ENCODE measurements at places on chromosomes 4 and X. TPM values are rescaled to one million over a fixed set of nuclear protein-coding genes. Genes with fewer than 3 reads are reported as not detected.

The OTUD4 gene
- 27.1 TPM for total RNA-seq

The TMPRSS11B gene
- total RNA-seq, result not detected

The HS3ST1 gene
- under 0.01 TPM for total RNA-seq

The MAGEA11 gene
- not detected for total RNA-seq

The PAGE1 gene
- not detected for total RNA-seq

The LRP2BP gene
- 0.61 TPM for total RNA-seq

The SRPX gene
- total RNA-seq, result 66.0 TPM

The RAB41 gene
- total RNA-seq, result not detected

The PAK3 gene
- total RNA-seq, result under 0.01 TPM

The ERAS gene
- not detected for total RNA-seq

The NMU gene
- total RNA-seq, result not detected

The C4orf51 gene
- not detected for total RNA-seq

The BMP3 gene
- not detected for total RNA-seq

The USP27X gene
- 1.8 TPM for total RNA-seq

The RPS6KA6 gene
- total RNA-seq, result 1.3 TPM

The UGT2B15 gene
- not detected for total RNA-seq

The NXF2 gene
- total RNA-seq, result not detected

The KLKB1 gene
- not detected for total RNA-seq

The ABCG2 gene
- total RNA-seq, result 4.9 TPM

The ARL13A gene
- total RNA-seq, result not detected

The GPR119 gene
- not detected for total RNA-seq

The ADRA2C gene
- not detected for total RNA-seq

The WWC2 gene
- 19.5 TPM for total RNA-seq

The CTAG1A gene
- total RNA-seq, result not detected

The MXRA5 gene
- total RNA-seq, result 0.46 TPM

The NWD2 gene
- total RNA-seq, result not detected

The PNMA6F gene
- total RNA-seq, result not detected

The LEF1 gene
- not detected for total RNA-seq

The SPANXN3 gene
- total RNA-seq, result not detected

The TCEAL9 gene
- 191 TPM for total RNA-seq

The NLRP2B gene
- under 0.01 TPM for total RNA-seq

The SPIN2A gene
- total RNA-seq, result not detected

The CXorf51B gene
- not detected for total RNA-seq

The GLA gene
- 41.0 TPM for total RNA-seq

The SULT1B1 gene
- 59.4 TPM for total RNA-seq

The ZNF41 gene
- 3.6 TPM for total RNA-seq

The ARHGAP36 gene
- not detected for total RNA-seq

The GUCY1A1 gene
- 20.1 TPM for total RNA-seq

The ADH1A gene
- total RNA-seq, result not detected

The ERVMER34-1 gene
- total RNA-seq, result under 0.01 TPM

The RADX gene
- under 0.01 TPM for total RNA-seq

The PGRMC2 gene
- 19.0 TPM for total RNA-seq

The AFM gene
- not detected for total RNA-seq

The RASGEF1B gene
- not detected for total RNA-seq

The GAGE2A gene
- not detected for total RNA-seq

Measured in epithelial cell of umbilical artery (primary cell).